KBM-7 (cell line): ENCODE measurements at places on chromosomes 6 and 20.

GRCh38 chr20:3258429-3258828 is 19.4 kb upstream of the SLC4A11 start:
- no peak for DNase-seq

GRCh38 chr6:147311218-147311617 is 107.0 kb downstream of the STXBP5 start:
- DNase-seq, result no peak

DNA sequence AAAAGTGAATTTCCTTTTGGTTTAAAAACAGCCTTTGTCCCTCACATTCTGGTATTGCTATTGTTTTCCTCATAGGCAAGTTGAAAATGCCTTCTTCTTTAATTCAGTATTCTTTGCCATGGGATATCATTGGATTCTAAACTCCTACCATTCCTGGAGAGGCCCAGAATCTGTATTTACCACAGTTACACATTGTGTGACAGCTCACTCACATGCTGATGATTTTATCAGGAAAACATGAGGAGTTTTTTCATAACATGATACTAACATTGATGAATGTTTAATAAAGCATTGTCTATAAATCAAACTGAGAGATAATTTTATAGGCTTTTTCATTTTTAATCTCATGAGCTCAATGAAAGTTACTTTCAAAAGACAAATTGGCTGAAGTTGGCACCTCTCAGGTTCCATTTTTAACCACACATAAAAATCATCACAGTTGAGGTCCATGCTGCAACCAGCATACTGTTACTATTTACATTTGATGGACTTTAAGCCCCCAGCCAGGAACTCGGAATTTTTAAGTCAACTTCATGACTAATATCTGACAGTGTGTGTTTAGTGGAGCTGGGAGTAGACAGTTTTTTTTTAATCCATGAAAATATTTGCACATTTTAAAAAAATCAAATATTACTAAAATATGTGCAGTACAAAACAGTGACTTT is 82.8 kb downstream of the FAM83B start:
- no peak for DNase-seq

- DNase-seq, result no peak
Observed at GRCh38 chr6:28011722-28012121, 54.7 kb downstream of the OR2B6 start.

DNA sequence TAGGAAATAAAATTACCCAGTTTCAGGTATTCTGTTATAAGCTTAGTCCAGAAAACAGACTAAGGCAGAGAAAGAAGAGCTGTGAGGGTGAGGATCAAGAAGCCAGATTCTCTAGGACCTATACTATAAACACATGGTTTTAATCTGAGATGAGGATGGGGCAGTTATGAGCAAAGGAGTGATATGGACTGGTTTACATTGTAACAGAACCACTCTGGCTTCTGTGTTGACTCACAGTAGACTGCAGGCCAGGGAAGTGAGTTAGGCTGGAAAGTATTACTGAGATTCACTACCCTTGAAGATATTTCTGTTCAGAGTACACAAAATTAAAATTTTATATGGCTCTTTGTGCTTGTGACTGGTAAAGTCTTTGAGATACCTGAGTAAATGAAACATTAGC is 3.2 kb upstream of the RWDD1 start:
- no peak for DNase-seq

GRCh38 chr6:154343473-154344308 is 12.9 kb downstream of the IPCEF1 start:
- no peak for DNase-seq

DNA sequence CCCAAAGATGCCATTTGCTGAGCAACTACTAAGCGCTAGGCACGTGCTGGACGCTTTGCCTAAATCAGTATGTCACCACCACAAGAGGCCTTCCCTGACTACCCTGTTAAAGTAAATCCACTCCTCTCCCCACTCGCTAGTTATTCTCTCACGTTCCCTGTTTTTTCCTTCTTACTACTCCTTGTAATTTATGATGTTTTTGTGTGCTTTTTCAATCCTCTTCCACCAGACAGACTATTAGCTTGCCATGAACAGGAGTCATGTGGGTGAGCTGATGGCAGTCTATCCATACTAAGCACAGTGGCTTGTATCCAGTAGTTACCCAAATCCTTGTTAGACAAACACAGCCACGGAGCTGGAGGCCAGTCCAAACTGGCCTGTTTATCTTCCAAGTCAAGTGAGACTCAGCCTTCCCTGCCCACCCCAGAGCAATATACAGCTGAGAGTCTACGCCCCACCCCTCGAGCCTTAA is 41.2 kb downstream of the C6orf132 start:
- no peak for DNase-seq

DNA sequence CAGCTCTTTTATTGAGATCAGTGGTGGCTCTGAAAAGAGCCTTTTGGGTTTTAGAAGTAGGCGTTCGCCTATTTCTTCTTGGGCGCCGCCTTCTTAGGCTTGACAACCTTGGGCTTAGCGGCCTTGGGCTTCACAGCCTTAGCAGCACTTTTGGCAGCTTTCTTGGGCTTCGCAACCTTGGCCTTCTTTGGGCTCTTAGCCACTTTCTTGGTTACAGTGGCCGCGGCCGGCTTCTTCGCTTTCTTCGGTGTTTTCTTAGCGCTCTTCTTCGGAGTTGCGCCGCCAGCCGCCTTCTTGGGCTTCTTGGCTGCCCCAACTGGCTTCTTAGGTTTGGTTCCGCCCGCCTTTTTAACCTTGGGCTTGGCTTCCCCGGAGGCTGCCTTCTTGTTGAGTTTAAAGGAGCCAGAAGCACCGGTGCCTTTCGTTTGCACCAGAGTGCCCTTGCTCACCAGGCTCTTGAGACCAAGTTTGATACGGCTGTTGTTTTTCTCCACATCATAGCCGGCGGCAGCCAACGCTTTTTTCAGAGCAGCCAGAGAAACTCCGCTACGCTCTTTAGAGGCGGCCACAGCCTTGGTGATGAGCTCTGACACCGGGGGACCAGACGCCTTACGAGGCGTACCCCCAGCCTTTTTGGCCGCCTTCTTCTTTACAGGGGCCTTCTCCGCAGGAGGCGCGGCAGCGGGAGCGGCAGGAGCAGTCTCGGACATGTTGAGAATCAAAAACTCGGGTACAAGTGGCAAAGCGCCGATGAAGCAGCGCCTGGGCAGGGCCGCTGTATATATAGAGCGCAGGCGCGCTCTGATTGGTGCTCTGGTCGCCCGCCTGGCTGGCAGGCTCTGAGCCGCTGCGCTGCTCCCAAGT is 31.3 kb upstream of the HFE start:
- DNase-seq, result peak; percentile 97

- DNase-seq, result no peak
Observed at GRCh38 chr6:110735666-110736065, 79.6 kb downstream of the CDK19 start.

DNA sequence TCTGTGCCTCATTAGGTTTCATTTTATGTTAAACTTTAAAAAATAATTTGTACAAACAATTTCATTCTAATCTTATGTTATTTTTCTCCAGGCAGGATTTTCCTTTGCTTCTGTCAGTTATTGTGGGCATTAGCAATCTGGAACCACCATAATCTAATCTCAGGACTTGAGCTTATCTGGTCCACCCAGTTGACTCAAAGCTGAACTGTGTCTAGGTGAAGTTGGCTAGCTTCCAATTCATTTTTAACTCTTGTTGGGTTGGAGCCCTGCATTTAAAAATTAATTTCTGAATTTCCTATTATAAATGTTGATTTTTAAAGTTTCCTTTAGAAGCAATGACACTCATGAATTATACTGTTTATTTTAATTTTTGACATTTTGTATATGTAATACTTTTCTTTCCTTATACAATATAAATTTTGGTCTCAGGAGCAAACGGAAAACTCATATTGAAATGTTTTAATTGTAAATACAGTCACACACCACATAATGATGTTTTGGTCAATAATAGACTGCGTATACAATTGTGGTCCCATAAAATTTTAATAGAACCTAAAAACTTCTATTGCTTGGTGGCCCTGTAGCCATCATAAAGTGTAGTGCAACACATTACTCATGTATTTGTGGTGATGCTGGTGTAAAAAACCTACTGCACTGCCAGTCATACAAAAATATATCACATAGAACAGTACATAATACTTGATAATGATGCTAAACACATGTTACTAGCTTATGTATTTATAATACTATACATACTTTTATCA is 121.3 kb downstream of the CLVS2 start:
- DNase-seq, result no peak

DNA sequence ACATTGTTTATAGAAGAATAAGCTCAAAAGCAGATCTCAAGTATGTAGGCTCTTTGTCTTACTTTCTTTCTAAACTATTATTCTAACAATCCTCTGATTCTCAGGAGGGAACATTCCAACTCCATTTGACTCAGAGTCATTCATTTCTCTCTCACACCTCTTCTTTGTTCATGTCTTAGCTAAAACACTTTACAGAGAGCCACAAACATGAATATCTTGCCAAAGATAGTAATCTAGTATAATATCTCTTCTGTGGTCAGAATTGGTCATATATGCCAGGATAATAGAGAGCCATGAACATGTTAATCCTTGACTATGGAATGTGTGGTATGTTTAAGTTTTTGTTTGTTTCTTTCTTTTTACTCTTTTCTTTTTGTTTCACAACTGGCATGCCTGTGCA is 456.0 kb upstream of the PTCHD4 start:
- no peak for DNase-seq

DNA sequence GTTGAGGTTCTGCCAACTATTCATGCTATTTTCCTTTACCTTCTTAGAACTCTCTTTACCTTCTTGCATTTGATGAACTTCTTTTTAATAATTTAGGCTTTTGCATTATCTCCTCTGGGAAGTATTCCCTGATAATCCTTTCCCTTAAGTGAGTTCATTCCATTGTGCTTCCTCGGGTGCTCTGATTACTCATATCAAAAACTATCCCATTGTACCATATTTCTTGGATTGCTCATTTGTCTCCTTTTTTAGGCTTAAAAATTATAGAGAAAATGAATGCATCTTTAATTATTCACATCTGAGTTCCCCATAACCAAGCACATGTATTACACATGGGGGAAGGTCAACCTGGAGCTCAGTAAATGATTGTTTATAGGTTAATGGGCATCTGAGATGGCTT is 2.5 kb downstream of the CALHM4 start:
- DNase-seq, result no peak

GRCh38 chr20:57150559-57150958 is 115.9 kb downstream of the BMP7 start:
- no peak for DNase-seq

DNA sequence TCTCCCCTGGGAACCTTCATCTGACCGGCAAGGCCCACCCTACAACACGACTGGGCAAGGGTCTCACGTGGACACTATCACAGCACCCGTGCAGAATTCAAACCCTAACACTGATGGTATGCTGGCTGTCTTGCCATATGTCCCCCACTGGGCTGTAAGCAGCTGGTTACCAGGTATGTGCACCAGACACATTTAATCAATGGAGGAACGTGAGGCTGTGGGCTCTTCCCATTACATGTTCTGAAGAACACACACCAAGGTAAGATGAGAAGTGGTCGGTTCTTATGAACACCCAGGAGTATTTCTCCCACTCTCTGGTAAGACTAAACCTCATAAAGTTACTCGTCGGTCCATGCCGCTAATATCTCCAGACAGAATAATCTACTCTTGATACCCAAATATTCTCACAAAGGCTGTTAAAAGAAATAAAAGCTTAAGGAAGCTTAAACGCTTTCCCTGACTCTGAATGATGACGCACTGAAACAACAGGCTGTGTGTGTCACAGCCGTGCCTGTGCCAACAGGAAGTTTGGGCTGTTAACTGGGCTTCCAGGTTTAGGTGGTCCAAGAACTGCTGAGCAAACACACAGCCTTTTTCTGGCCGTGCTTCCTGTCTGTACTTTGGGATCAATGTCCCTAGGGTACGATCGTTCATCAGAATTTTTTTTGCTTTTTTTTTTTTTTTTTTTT is 75.3 kb downstream of the SLC23A2 start:
- DNase-seq, result no peak

GRCh38 chr6:169246445-169246844 is 7.2 kb downstream of the THBS2 start:
- no peak for DNase-seq

DNA sequence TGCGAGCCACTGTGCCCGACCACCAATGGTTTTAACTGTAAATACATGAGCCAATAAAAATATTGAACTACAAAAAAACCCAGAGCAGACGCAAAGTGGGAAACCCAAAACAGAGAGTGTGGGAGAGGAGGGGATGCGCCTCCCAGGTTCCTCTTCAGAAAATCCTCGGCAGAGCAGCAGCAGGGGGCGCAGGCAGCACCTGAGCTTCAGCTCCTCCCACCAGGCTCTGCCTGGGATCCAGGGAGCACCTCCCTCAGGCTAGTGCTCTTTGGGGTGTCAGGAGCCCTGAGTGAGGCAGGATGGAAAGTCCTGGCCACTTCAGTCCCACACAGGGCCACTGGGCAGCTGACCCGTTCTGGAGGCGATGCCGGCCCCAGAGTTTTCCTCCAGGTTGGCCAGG is 536.9 kb upstream of the CDH4 start:
- no peak for DNase-seq

GRCh38 chr6:135211306-135211702 is 30.2 kb downstream of the MYB start:
- DNase-seq, result no peak

GRCh38 chr6:11368264-11368663 is 135.8 kb upstream of the NEDD9 start:
- DNase-seq, result no peak

- no peak for DNase-seq
Observed at GRCh38 chr6:168616816-168617765, 176.1 kb downstream of the SMOC2 start.

GRCh38 chr6:144583614-144583954 is 298.4 kb downstream of the UTRN start:
- DNase-seq, result no peak

DNA sequence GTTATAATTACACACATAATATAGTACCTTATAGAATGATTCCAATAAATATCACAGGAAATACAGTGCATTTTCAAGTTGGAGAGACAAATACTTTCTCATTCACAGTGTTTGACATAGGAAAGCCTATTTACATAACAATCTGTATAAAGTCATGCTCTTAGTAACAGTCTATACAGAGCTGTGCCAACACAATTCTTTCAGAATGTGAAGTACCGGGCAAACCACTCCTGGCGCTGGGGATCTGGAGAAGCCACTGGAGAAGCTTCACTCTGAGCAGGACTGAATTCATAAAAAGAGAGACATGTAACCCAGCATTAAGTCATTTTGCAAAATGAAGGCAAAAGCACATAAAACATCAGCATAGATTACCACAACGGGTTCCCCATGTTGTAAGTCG is 24.9 kb upstream of the MCM9 start:
- DNase-seq, result no peak
